ENCODE measurements at places on chromosomes 7 and 10. TPM values are rescaled to one million over a fixed set of nuclear protein-coding genes. Genes with fewer than 3 reads are reported as not detected.

TYW1B gene
- 7.2 TPM for total RNA-seq

- H3K36me3 ChIP-seq: no peaks in the 10 kb centered on the region
- no peaks in the 10 kb centered on the region for H3K4me1 ChIP-seq
- peaks cover 5% of the 10 kb centered on the region for H3K27me3 ChIP-seq
- no peak overlapping the region for H3K27ac ChIP-seq
- no peak for DNase-seq
Measured at GRCh38 chr10:71269301-71270288, 49.5 kb upstream of the SLC29A3 start.

DNA sequence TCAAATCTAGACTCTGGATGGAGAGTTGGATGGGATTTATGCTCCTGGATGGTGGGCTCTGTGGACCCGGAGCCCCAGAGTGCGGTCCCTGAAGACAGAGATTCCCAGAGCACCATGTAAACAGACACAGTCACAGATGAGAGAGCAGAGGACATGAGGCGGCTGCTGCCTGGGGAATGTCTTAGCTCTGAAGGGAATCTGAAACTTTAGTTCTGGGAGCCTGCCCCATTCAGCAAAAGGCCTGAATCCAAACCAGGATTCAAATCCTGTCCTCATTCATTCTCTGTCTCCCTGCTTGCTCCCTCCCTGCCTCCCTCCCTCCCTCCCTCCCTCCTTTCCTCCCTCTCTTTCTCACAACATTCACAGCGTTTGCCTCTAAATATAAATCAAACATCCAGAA lies 49.5 kb upstream of the CALD1 start:
- no peak overlapping the region for H3K27ac ChIP-seq
- H3K27me3 ChIP-seq: no peaks in the 10 kb centered on the region
- no peaks in the 10 kb centered on the region for H3K36me3 ChIP-seq
- no peaks in the 10 kb centered on the region for H3K4me1 ChIP-seq
- H3K4me3 ChIP-seq: no peak overlapping the region
- no peak for DNase-seq

GRCh38 chr7:154330318-154330717 lies 278.1 kb downstream of the DPP6 start:
- DNase-seq: no peak
- H3K4me3 ChIP-seq: no peak overlapping the region
- H3K27me3 ChIP-seq: no peaks in the 10 kb centered on the region
- no peaks in the 10 kb centered on the region for H3K36me3 ChIP-seq

PNLIPRP2 gene
- not detected for total RNA-seq

DNA sequence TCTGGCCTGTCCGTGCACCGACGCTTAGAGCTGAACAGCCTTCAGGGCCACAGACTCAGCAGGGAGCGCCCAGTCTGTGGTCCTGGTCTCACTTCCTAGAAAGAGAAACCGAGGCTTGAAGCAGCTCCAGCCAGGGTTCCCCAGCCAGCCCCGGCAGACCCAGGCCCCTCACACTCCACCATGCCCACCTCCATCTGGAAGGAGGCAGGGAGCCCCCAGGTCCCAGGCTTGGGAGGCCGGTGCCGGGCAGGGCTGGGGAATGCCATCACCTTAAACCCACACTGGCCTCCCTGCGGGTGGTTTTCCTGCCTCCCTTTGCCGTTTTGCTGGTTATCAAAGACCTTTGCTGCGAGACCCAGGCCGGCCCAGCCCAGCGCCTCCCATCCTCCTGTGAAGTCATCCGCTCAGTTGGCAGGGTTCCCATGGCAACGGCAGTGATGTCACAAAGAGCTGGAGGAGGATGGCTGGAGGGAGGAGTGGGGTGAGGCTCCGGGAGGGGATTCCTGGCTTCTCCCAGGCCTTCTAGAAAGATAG lies 24.0 kb downstream of the ELFN1 start:
- peaks cover 26% of the 10 kb centered on the region for H3K27me3 ChIP-seq
- DNase-seq: no peak
- no peak overlapping the region for H3K4me3 ChIP-seq
- no peak overlapping the region for H3K27ac ChIP-seq

- H3K36me3 ChIP-seq: no peaks in the 10 kb centered on the region
- no peak overlapping the region for H3K4me3 ChIP-seq
- no peak overlapping the region for H3K27ac ChIP-seq
Measured at GRCh38 chr7:157596881-157597280, 260.1 kb downstream of the DNAJB6 start.

DNA sequence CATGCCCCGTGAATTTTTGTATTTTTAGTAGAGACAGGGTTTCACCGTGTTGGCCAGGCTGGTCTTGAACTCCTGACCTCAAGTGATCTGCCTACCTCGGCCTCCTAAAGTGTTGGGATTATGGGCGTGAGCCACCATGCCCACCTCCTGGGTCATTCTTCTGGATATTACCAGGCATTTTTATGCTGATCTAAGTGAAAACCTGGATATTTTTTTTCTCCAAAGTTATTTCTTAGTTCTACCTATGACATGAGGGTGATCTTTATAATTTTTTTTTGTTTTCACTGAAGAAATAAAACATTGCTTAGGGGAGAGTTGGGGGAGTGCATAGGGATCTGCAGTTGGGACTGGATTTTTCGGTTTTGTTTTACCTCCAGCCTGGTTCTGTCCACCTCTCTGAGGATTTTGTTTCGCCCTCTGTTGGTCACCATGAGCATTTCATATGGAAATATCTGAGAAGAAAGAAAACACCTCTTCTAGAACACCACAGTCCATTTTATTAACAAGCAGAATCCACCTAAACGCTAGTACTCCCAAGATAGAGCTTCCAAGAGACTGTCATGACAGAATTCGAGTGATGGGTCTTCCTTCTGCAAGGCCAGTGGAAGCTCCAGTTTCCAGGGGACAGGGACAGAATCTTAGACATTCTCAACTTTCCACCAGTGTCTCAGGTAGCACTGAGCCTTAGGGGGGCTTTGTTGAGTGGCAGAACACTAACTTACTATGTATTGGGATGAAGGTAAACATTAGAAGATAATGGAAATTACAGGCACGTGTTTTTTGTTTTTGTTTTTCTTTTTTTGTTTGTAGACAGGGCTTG lies 33.4 kb upstream of the AFAP1L2 start:
- no peak for DNase-seq
- H3K27ac ChIP-seq: no peak overlapping the region
- peaks cover 93% of the 10 kb centered on the region for H3K36me3 ChIP-seq

- H3K4me3 ChIP-seq: no peak overlapping the region
- no peak for DNase-seq
- no peaks in the 10 kb centered on the region for H3K36me3 ChIP-seq
- H3K27me3 ChIP-seq: no peaks in the 10 kb centered on the region
Measured at GRCh38 chr10:15211464-15211979, 43.0 kb upstream of the NMT2 start.

- H3K27me3 ChIP-seq: peaks cover 3% of the 10 kb centered on the region
- no peak overlapping the region for H3K27ac ChIP-seq
- H3K4me3 ChIP-seq: no peak overlapping the region
- H3K4me1 ChIP-seq: no peaks in the 10 kb centered on the region
- no peaks in the 10 kb centered on the region for H3K36me3 ChIP-seq
Measured at GRCh38 chr10:95480102-95480900, 80.9 kb downstream of the SORBS1 start.

- peaks cover 75% of the 10 kb centered on the region for H3K36me3 ChIP-seq
- H3K4me1 ChIP-seq: peaks cover 18% of the 10 kb centered on the region
- H3K27ac ChIP-seq: no peak overlapping the region
- no peaks in the 10 kb centered on the region for H3K27me3 ChIP-seq
- DNase-seq: no peak
Measured at GRCh38 chr10:95845411-95845810, 62.4 kb upstream of the CC2D2B start.

SMO gene
- 0.66 TPM for total RNA-seq

- no peaks in the 10 kb centered on the region for H3K27me3 ChIP-seq
- peaks cover 4% of the 10 kb centered on the region for H3K4me1 ChIP-seq
- no peak overlapping the region for H3K27ac ChIP-seq
Measured at GRCh38 chr10:88254091-88254490, 329.0 kb downstream of the RNLS start.

- DNase-seq: no peak
- no peaks in the 10 kb centered on the region for H3K27me3 ChIP-seq
- no peaks in the 10 kb centered on the region for H3K36me3 ChIP-seq
- H3K4me3 ChIP-seq: no peak overlapping the region
- H3K4me1 ChIP-seq: no peaks in the 10 kb centered on the region
Measured at GRCh38 chr7:137454246-137454724, 110.8 kb upstream of the PTN start.

DNA sequence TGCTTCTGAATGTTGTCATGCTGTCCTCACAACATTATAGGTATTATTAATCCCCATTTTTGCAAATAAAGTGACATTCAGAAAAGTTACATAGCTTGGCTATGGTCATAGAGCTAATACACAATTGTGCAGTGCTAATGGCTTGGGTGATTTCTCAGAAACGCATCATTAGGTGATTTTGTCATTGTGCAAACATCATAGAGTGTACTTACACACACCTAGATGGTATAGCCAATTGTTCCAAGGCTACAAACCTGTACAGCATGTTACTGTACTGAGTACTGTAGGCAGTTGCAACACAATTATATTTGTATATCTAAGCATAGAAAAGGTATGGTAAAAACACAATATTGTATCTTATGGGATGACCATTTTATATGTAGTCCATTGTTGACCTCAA lies 91.0 kb downstream of the BTAF1 start:
- H3K27me3 ChIP-seq: no peaks in the 10 kb centered on the region
- no peak for DNase-seq
- no peaks in the 10 kb centered on the region for H3K4me1 ChIP-seq
- peaks cover 78% of the 10 kb centered on the region for H3K36me3 ChIP-seq
- H3K4me3 ChIP-seq: no peak overlapping the region

DNA sequence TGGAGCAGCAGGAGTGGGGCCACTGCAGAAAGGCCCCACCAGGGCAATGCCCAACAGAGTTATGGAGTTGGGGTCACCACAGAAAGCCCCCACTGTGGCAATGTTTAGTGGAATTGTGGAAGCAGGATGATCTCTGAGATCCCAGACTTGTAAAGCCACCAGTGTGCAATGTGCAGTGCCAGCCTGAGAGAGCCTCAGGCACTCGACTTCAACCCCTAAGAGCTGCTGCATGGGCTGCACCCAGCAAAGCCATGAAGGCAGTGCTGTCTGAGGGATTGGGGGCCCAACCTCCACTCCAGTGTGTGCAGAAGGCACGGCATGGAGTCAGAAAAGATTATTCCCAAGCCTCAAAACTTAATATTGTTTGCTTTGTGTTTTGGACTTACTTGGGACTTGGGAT lies 20.4 kb downstream of the SAMD9 start:
- no peaks in the 10 kb centered on the region for H3K4me1 ChIP-seq
- H3K4me3 ChIP-seq: no peak overlapping the region
- H3K36me3 ChIP-seq: peaks cover 2% of the 10 kb centered on the region
- no peak overlapping the region for H3K27ac ChIP-seq
- no peak for DNase-seq
- no peaks in the 10 kb centered on the region for H3K27me3 ChIP-seq

APBB1IP gene
- 85.5 TPM for total RNA-seq

H2BK1 gene
- 1.8 TPM for total RNA-seq

DNA sequence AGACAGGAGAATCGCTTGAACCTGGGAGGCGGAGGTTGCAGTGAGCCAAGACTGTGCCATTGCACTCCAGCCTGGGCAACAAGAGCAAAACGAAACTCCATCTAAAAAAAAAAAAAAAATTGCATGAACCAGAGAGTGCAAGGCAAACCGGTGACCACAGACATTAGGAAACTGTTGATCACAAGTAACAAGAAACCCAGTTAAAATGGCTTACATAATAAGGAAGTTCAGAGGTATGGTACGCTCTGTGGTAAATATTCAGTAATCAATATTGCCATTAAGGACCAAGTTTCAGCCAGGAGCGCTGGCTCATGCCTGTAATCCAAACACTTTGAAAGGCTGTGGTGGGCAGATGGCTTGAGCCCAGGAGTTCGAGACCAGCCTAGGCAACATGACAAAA lies 9.2 kb upstream of the NT5C2 start:
- no peaks in the 10 kb centered on the region for H3K4me1 ChIP-seq
- no peaks in the 10 kb centered on the region for H3K36me3 ChIP-seq
- DNase-seq: no peak
- no peak overlapping the region for H3K4me3 ChIP-seq
- H3K27me3 ChIP-seq: peaks cover 4% of the 10 kb centered on the region
- H3K27ac ChIP-seq: no peak overlapping the region

DNA sequence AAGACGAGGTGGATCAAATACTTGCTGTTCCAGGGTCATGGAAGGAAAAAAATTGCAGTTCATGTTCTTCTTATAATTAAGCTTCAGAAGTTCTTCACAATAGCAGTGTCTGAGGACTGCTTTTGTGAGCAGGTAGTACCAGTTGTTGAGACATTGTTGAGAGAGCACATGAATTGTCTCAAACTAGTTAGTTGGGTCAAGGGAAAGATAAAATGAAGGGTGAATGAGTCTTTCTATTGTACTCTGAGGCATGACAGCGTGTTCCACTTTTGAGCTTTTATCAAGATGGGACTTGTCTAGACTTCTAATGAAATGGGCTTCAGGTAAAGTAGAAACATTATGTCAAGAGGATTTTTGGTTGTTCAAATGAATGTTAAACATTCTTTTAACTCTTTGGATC lies 26.0 kb downstream of the KAT6B start:
- no peaks in the 10 kb centered on the region for H3K27me3 ChIP-seq
- H3K36me3 ChIP-seq: peaks cover 15% of the 10 kb centered on the region
- peaks cover 46% of the 10 kb centered on the region for H3K4me1 ChIP-seq

DNA sequence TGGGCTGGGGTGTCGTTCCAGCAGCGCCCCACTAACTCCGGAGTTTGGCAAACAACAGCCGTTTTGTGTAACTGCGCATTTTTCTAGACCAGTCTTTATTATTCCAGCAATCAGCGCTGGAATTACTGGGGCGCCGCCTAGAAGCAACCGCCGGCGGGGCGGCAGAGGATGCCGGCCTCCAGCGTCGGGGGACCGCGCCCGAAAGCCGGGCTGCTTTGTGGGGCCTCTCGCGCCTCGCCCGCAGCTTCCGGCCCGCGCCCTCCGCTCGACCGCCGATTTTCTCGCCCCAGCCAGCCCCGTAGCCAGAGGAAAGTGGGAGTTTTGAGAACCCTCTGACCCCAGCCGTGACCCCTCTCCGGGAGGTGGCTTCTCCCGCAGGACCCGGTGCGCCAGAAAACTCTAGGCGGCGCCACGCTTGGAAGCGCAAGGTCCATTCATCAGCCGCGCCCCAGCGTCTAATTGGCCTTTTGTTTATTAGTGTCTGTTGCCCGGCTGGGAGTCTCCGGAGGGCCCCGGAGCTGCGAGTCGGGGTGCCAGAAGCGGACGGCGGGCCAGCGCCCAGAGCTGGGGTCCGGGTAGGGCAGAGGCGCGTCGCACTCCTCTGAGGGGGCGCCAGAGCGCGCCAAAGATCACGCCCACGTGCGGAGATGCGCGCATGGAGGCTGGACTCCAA lies 10.7 kb downstream of the EMX2 start:
- peaks cover 4% of the 10 kb centered on the region for H3K4me1 ChIP-seq
- no peaks in the 10 kb centered on the region for H3K36me3 ChIP-seq
- DNase-seq: no peak
- peaks cover 57% of the 10 kb centered on the region for H3K27me3 ChIP-seq

SPDYE3 gene
- not detected for total RNA-seq

GRCh38 chr7:23467291-23467805 lies 2.9 kb downstream of the IGF2BP3 start:
- no peaks in the 10 kb centered on the region for H3K36me3 ChIP-seq
- peaks cover 43% of the 10 kb centered on the region for H3K27me3 ChIP-seq
- peak overlapping the region; percentile 85 for H3K4me3 ChIP-seq
- no peak for DNase-seq

GRCh38 chr7:5766321-5766761 lies 15.1 kb downstream of the RNF216 start:
- H3K4me1 ChIP-seq: peaks cover 23% of the 10 kb centered on the region
- DNase-seq: no peak
- no peak overlapping the region for H3K27ac ChIP-seq
- H3K27me3 ChIP-seq: no peaks in the 10 kb centered on the region
- no peak overlapping the region for H3K4me3 ChIP-seq
- peaks cover 16% of the 10 kb centered on the region for H3K36me3 ChIP-seq
